MV-4-11 (cell line): ENCODE measurements at places on chromosomes 16 and 17.
A peak's percentile ranks its signal among the peaks of the same experiment; 100 is the strongest.

DNA sequence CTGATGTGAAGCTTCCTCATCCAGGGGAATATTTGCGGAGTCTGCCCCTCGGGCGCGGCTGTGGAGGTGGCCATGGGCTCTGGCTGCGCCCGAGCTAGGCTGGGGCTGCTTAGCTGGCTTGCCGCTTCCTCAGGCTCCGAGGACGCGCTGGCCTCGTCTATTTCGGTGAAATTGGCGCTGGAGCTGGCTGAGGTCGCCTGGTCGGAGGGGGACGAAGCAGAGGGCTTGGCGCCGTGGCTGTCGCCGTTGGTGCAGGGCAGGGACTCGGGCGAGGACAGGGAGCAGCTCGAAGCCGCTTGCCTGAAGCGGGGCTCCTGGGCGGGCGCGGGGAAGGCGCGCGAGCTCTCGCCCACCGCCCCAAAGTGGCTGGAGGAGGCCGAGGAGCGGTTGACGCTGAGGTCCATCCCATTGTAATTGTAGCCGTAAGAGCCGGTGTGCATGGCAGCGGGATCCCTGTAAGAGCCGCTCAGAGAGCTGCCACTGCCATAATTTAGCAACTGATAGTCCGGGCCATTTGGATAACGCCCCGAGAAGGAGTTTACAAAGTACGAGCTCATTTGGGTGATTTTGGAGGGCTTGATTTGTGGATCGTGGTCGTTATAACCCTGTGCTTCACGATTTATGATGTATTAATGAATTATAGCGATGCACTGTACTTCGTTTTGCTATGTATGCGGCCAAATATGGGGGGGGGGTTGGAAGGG, at the start of gene HOXB5:
HOXB5 (minus strand) TSS at position 654 of the 704 bp plus-strand sequence; CDS start at position 557, 97 bp downstream.
- DNase-seq, result no peak

DNA sequence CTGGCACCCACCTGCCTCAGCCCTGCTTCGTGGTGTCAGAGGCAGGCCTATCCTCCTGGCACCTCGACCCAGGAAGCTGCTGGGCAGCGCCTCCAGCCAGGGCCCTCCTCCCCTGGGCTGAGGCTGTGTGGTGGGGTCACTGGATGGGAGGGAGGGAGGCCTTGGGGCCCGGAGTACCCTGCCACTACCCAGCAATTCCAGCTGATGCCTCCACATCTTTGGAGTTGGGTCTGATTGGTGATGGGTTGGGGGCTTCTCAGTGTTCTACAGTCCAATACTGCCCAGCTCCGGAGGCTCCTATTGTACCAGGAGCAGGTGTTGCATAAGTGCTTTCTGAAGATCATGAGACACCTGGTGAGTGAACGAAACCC, 48.0 kb downstream of the USP22 start:
- no peak for DNase-seq

GRCh38 chr17:48725004-48725287, 2.0 kb downstream of the PRAC2 start:
- no peak for DNase-seq

- DNase-seq, result no peak
Measured at GRCh38 chr17:27457360-27457715, 1.1 kb downstream of the KSR1 start.

GRCh38 chr16:84190731-84191388, at the start of gene ADAD2:
ADAD2 (plus strand) TSS chr16:84191157; CDS start chr16:84191231, 74 bp downstream.
- no peak for DNase-seq

GRCh38 chr17:34703533-34703932, 124.2 kb downstream of the TMEM132E start:
- DNase-seq, result peak; percentile 38

DNA sequence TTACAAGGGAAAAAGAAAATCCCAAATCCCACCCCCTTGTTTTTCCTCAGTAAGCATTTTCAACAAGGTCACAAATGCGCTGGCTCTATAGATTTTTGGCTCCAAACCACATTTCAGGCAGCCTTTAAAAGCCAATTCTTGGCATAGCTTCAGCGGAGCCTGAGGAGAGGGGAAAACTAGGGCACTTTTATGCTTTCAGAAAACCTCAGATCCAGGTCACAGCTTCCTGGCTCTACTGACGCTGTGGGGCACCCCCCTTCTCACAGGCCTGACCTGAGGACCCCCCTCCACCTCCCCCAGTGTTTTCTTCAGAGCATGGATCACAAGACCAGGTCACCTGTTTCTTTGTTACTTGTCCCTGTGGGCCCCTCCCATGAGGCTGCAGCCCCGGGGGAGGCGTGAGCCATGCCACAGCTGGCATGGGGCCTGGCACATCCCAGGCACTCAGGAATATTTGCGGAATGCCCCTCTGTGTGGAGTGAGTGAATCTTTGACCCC, 30.1 kb upstream of the MTSS2 start:
- DNase-seq, result no peak
